Thyroid gland (tissue), 4 donors: ENCODE measurements at places on chromosomes 6 and 20. TPM values are rescaled to one million over a fixed set of nuclear protein-coding genes. Genes with fewer than 3 reads are reported as not detected.

GRCh38 chr20:15318682-15319081 lies 981.3 kb upstream of the FLRT3 start:
- no peak for DNase-seq
- no peaks in the 10 kb centered on the region for H3K27me3 ChIP-seq
- H3K4me3 ChIP-seq, result no peak overlapping the region
- H3K4me1 ChIP-seq, result peaks cover 4% of the 10 kb centered on the region
- H3K36me3 ChIP-seq, result no peaks in the 10 kb centered on the region

DNA sequence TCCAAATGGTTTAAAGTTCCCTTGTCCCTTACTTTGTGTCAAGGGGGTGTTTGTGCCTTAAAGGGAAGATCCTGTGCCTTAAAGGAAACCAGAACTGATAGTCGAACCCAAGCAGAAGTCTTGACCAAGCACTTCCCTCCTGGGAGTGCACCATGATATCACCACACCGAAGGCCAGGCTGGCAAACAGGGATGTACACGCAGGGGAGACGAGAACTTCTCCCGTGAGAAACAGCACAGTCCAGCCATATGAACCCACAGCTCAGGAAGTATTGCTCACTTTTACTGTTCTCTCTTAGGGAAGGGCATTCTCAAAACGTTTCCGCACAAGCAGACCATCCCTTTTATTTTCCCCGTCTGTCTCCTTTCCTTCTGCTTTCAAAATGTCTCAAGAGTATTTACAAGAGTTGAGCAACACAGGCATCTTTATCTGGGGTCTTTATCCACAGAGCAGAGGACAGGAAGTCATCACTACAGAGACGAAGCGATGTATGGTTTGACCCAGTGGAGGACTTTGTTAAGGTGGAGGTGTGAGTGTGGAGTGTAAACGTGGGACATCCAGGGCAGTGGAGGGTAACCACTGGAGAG lies 12.8 kb upstream of the SERPINB1 start:
- peak overlapping the region; percentile 65 for H3K27ac ChIP-seq
- no peak for DNase-seq
- peaks cover 6% of the 10 kb centered on the region for H3K4me1 ChIP-seq

- H3K4me3 ChIP-seq, result no peak overlapping the region
- no peak for DNase-seq
- no peaks in the 10 kb centered on the region for H3K27me3 ChIP-seq
Observed at GRCh38 chr6:68159433-68159832, 475.6 kb upstream of the ADGRB3 start.

RNF182 gene
- total RNA-seq, result 1.3 TPM

DNA sequence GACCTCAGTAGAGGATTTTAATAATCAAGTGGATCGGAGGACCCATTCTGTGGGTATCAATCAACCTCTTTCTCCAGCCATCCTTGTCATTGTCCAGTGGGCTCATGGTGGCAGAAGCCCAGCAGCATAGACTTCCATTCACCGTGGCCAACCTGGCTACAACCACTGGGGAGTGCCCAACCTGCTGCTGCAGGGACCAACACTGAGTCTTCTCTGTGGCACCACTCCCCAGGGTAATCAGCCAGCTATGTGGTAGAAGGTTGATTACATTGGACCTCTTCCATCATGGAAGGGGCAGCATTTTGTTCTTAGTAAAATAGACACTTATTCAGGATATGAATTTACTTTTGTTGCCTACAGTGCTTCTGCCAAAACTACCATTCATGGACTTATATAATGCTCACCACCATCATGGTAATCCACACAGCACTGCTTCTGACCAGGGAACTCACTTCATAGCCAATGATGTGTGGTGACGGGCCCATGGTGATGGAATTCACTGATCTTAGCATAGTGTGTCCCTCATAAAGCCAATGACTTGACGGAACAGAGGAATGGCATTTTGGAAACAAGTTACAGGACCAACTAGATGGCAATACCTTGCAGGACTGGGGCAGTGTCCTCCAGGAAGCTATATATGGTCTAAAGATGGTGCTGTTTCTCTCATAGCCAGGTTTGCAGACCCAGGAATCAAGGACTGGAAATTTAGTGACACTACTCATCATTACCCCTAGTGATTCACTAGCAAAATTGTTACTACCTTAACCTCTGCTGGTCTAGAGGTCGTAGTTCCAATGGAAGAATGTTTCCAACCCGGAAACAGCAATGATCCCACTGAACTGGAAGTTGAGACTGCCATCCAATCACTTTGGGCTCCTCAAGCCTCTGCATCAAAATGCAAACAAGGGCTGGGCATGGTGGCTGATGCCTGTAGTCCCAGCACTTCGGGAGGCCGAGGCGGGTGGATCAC lies 7.6 kb downstream of the CD24 start:
- H3K27ac ChIP-seq, result peak overlapping the region; percentile 4

DNA sequence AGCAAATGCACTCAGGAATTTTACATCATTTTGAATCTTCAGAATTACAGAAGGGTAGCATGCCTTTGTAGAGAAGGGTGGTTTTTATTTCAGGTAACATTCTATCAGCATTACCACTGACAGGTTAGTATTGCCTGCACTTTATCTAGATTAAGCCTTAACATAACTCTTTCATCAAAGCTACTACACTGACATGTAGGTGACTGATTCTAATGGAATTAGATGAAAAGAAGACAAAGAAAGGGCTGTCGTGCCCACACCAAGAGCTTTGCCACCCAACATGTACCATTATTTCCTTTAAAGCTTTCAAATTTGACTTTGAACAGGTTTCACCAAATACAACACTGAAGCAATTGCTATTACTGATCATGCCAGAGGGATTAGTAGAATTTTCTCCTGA lies 551.9 kb downstream of the EYS start:
- no peaks in the 10 kb centered on the region for H3K27me3 ChIP-seq
- no peak overlapping the region for H3K4me3 ChIP-seq
- DNase-seq, result no peak
- H3K27ac ChIP-seq, result no peak overlapping the region
- no peaks in the 10 kb centered on the region for H3K4me1 ChIP-seq

GRCh38 chr6:115666997-115667396 lies 393.7 kb downstream of the FRK start:
- H3K36me3 ChIP-seq, result no peaks in the 10 kb centered on the region
- H3K4me1 ChIP-seq, result no peaks in the 10 kb centered on the region
- H3K4me3 ChIP-seq, result no peak overlapping the region
- H3K27ac ChIP-seq, result no peak overlapping the region
- H3K27me3 ChIP-seq, result no peaks in the 10 kb centered on the region
- no peak for DNase-seq

DNA sequence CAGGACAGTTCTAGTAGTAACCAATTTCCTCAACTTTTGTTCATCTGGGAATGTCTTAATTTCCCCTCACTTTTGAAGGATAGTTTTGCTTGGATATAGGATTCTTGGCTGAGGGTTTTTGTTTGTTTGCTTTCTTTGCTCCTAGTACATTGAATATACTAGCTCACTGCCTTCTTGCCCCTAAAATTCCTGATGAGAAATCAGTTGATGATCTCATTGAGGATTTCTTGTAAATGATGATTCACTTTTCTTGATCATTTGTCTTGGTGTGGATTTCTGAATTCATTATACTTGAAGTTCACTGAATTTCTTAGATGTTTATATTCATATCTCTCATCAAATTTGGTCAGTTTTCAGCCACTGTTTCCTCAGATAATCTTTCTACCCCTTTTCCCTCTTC lies 49.1 kb upstream of the PRDM1 start:
- no peak for DNase-seq
- H3K4me1 ChIP-seq, result no peaks in the 10 kb centered on the region
- no peak overlapping the region for H3K27ac ChIP-seq
- no peak overlapping the region for H3K4me3 ChIP-seq

- no peaks in the 10 kb centered on the region for H3K36me3 ChIP-seq
- no peak overlapping the region for H3K4me3 ChIP-seq
- H3K4me1 ChIP-seq, result no peaks in the 10 kb centered on the region
- H3K27me3 ChIP-seq, result no peaks in the 10 kb centered on the region
- H3K27ac ChIP-seq, result no peak overlapping the region
Observed at GRCh38 chr6:92806254-92806653, 613.1 kb downstream of the EPHA7 start.

OPN5 gene
- total RNA-seq, result not detected

DNA sequence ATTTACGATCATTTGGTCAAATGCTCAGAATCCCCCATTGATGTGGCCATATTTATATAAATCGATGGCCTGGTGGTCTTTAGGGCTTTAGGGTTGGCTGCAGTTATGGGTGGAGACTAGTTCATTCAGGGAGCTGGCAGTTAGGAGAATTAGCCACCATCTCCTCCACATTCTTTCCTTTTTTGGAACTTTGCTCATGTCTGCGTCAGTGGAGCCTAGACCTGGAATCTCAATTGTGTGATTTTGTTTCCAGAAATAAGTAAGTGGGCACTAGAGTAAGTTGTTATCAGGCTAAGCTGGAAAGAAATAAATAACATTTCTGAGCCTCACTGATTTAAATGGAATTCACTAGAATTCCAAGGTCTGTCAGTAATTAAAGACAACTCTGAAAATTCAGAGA lies 29.0 kb upstream of the ELOVL5 start:
- no peaks in the 10 kb centered on the region for H3K27me3 ChIP-seq
- DNase-seq, result no peak
- H3K4me3 ChIP-seq, result no peak overlapping the region
- peak overlapping the region; percentile 82 for H3K27ac ChIP-seq
- H3K4me1 ChIP-seq, result peaks cover 21% of the 10 kb centered on the region

- H3K27me3 ChIP-seq, result no peaks in the 10 kb centered on the region
- H3K4me3 ChIP-seq, result no peak overlapping the region
- peaks cover 26% of the 10 kb centered on the region for H3K4me1 ChIP-seq
Observed at GRCh38 chr20:19767070-19767469, 9.0 kb downstream of the RIN2 start.

- H3K36me3 ChIP-seq, result no peaks in the 10 kb centered on the region
- H3K27me3 ChIP-seq, result no peaks in the 10 kb centered on the region
- H3K27ac ChIP-seq, result no peak overlapping the region
- no peak overlapping the region for H3K4me3 ChIP-seq
- H3K4me1 ChIP-seq, result peaks cover 6% of the 10 kb centered on the region
Observed at GRCh38 chr6:131139599-131139998, 4.3 kb downstream of the AKAP7 start.

- DNase-seq, result no peak
- H3K27me3 ChIP-seq, result no peaks in the 10 kb centered on the region
- H3K27ac ChIP-seq, result no peak overlapping the region
- H3K36me3 ChIP-seq, result no peaks in the 10 kb centered on the region
- no peaks in the 10 kb centered on the region for H3K4me1 ChIP-seq
Observed at GRCh38 chr6:15739867-15740266, 77.0 kb upstream of the DTNBP1 start.

GDAP1L1 gene
- total RNA-seq, result not detected

GRCh38 chr20:47334022-47334551 lies 22.4 kb downstream of the ZMYND8 start:
- no peaks in the 10 kb centered on the region for H3K27me3 ChIP-seq
- DNase-seq, result no peak
- no peak overlapping the region for H3K4me3 ChIP-seq
- peaks cover 33% of the 10 kb centered on the region for H3K4me1 ChIP-seq
